ENCODE measurements at places on chromosomes 2 and 18.

DNA sequence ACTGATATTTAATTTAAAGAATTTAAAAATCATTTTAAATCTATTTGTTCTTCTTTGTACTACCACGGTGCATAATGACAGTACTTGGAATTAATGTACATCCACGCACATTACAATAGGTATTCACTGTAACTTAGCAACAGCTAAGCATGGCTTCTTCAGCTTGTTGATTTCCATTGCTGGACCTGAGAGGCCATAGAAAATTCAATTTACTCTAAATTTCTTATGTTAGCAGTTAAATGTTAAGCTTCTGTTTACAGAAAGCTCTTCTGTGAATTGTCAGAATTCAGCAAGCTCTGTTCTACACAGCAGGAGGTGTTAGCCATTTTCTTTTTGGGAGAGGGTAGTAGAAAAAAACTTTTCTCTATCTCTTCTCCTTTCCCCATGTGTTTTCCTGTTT lies 1149.3 kb upstream of the CDH2 start:
- DNase-seq: no peak

DNA sequence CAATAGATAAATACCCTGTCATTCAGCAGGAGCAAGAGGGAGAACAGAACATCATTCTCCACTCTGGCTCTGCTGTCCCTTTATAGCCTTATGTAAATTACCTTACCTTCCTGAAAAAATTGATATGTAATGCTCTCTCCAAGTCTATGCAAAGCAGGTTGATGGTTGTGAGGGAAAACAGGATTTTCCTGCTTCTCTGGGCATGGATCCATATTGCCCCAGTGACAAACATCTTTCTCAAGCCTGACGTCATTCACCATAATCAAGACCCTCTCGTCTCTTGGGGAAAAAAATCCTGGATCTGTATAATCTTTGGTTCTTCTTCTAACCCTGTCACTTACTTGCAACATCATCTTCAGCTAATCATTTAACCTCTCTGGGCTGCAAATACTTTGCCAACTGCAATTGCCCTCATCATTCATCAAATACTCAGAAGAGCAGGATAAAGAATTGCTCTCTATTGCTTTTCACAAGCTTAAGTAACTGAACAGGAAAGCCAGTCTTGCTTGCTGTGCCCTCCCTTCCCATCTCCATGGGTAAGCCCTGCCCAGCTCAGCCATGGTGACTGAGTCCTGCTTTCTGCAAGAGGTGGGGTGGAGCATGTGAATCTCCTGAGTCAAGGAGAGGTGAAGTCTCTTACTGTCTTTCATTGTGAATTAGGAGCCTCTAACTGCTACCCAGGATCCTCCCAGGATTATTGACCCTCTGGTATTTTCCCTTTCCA lies 123.7 kb upstream of the KLF7 start:
- DNase-seq: no peak

GRCh38 chr18:3260995-3261372 lies 949 bp upstream of the MYL12B start:
- no peak for DNase-seq

DNA sequence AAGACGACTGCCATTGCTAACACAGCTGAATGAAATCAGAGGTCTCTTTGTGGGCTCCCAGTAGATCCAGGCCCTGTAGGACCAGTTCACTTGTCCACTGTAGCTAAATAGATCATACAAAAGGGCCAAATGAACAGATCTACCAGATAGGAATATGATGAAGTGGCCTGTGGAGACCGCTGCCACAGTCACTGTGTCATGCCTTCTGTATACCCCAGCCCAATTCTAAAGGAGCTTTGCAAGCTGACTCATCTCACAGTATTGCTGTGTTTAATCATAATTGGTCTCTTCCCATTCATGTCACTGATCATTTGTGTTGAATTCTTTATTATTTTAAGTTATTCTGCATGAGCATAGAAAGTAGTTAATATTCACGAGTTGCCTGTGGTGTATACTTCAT lies 125.8 kb downstream of the MTCL1 start:
- DNase-seq: no peak

DNA sequence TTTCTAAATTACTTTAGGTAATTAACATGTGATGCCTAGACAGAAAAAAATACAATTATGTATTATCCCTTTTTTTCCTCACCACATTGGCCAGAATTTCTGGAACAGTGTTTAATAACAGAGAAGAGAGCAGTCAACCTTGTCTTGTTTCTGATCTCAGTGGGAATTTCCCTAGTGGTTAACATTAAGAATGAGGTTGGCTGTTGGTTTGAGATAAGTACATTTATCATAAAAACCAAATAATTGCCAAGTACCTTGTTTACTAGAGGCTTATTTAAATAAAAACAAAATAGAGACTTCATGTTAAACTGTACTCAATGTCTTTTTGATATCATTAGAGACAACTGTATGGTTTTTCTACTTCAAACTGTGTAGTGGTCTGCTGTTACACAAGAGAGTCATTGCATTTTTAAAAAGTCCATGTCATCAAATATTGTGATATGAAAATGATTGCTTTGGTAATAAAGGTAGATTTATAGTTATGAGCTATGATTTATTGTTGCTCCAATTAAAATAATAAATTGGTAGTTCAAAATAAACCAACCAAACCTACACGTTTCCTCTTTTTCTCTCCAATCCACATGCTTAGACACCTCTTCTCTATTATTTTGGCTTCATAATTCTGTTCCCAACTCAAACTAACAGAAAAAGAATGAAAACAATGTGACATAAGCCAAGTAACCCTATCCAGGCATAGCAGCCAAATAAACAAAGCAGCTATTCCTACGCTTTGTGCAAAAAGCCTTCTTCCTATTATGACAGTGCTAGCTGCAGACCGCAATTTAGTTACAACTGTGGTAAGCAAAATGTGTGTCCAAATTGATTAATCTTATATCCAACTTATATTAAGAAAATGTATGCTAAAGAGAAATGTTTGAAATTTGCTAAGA lies 20.9 kb upstream of the TANK start:
- DNase-seq: no peak

Data from activated CD8-positive, alpha-beta memory T cell treated with anti-CD3 and anti-CD28 coated beads for 48 hours (primary cell).